ENCODE measurements at places on chromosomes 7 and 10.

DNA sequence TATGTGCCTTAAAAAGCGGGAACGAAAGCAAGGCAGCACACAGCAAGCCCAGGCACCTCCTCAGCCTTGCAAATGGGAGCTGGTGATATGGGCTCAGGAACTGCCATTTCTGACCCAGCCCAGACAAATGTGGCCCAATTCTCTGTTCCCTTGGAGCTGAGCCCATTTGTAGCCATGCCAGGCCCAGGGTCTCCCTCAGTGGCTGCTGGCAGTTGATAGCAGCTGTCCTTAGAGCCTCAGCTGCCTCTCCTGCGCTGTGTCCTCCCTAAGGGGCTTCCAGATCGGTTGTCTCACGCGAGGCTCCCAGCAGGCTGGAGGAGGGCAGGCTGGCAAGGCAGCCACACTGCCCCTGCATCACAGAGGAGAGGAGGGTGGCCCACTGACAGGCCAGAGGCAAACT, 275.8 kb downstream of the KCNMA1 start:
- DNase-seq: no peak

DNA sequence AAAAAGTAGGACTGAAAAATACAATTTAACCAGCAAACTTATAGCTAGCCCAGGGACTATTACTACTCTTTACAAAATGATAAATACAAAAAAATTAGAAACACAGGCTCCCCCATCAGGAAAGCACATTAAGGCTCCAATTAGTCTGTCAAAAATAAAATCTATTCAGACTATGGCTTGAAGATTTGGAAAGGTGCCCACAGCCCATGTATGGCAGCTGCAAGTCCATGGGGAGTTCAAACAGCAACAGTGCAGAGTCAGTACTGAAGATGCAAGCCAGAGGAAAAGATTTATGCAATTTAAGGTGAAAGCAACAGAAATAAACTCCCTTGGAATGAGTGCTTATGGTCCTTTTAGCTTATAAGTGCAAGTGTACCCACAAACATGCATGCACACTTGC, 29.7 kb downstream of the IMMP2L start:
- no peak for DNase-seq

DNA sequence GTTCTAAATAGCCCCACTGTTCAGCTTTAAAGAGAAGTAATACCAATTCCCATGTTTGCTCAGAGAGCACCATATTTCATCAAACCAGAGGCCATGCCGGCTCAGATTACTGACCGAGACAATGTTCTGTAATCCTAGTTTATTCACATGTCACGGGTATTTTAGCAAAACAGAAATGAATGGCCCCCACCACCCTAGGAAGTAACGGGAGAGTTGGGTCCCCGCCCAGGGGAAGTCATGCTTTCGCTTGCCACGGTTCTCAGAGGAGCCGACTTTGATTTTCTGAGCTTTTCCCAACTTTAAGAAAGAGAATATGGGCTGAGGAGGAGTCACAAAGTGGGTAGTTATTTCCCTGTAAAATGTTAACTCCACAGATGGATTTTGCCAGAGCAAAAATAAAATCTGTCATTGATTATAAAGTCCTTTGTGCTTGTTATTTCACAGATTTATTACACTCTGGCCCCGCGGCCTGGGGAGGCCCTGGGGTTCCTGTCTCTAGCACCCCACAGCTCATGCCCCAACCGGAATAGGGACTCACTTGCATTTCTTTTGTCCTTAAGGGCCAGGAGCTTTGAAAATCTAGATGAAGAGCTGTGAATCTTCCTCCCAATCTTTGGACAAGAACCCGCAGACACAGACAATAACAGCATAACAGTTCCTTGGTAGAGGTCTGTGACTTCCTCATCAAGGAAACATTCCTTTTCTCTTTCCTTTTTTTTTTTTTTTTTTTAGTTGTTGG, 3.7 kb upstream of the GDF10 start:
- no peak for DNase-seq

DNA sequence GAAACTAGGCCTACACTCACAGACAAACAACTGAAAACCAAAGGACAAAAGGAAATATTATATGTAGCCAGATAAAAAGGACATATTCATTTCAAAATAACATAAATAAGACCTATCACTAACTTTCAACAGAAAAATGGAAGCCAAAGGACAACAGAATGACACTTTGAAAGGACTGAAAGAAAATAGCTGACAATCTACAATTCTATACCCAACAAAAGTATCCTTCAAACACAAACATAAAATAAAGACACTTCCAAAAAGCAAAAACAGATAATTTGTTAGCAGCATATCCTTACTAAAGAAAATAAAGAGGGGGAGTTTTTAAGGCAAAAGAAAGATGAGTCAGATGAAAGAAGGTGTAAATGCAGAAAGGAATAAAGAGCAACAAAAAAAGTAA, 7.9 kb upstream of the ZNF746 start:
- DNase-seq: no peak

GRCh38 chr10:27612551-27613035, 108.5 kb downstream of the RAB18 start:
- DNase-seq: no peak

GRCh38 chr7:51645255-51645654, 328.6 kb upstream of the COBL start:
- no peak for DNase-seq

GRCh38 chr7:30963842-30964241, at the start of gene GHRHR:
TSS of gene GHRHR (plus strand) at chr7:30963953. CDS start at chr7:30964069, 116 bp downstream.
- no peak for DNase-seq

GRCh38 chr7:72413886-72414285, 1.7 kb upstream of the CALN1 start:
- DNase-seq: no peak

- DNase-seq: no peak
These were observed 72.5 kb downstream of the SRI start for GRCh38 chr7:88147341-88147740.

- no peak for DNase-seq
These were observed 22.1 kb upstream of the SLC18A3 start for GRCh38 chr10:49587981-49588380.

- no peak for DNase-seq
These were observed 118.9 kb downstream of the INPP5A start for GRCh38 chr10:132656283-132657126.

- peak; percentile 34 for DNase-seq
These were observed 120.5 kb downstream of the GALNT11 start for GRCh38 chr7:152145853-152146466.

- no peak for DNase-seq
These were observed 70.2 kb upstream of the CUX1 start for GRCh38 chr7:101747053-101747878.

GRCh38 chr10:90328459-90328858, 529.4 kb downstream of the HTR7 start:
- no peak for DNase-seq

GRCh38 chr7:158887594-158887993, 31.2 kb downstream of the DYNC2I1 start:
- no peak for DNase-seq

DNA sequence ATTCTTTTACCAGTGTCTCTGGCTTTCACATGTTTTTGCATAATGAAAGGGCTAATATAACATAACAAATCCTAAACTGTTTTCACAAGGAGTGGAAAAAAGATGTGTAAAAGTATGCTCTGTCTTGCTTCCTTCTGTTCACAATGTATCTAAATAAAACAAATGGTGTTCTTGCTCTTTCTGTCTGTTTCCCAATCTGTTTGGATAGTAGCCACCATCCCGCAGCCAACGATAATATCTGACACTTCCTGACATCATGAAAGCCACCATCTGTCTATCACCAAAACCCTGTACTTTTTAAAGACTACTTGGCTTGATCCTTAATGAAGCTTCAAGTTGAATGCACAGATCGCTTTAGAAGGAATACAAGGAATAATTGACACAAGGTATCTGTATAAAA, 246.2 kb downstream of the ETV1 start:
- DNase-seq: no peak

DNA sequence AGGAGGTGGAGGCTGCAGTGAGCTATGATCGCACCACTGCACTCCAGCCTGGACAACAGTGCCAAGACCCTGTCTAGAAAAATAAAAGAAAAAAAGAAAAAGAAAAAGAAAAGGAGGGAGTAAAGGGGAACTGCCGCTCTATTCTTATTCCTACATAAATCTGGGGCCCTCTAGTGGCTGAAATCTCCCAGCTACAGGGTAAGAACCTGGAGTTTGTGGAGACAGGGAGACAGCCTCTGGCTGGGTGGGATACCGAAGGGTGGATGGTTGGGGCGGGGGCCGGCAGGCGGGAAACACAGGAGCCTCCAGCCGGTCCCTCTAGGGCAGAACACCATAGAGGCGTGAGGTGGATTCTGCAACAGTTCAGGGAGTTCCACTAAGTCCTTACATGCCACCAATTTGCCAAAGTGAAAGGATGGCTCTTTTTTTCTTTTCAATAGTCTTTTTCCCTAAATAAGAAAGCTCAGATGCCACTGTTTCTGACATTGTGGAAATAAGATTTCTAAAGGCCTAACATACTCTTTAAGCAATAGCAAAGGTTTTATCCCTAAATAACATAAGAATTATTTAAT, 117.3 kb downstream of the SVIL start:
- DNase-seq: peak; percentile 63

DNA sequence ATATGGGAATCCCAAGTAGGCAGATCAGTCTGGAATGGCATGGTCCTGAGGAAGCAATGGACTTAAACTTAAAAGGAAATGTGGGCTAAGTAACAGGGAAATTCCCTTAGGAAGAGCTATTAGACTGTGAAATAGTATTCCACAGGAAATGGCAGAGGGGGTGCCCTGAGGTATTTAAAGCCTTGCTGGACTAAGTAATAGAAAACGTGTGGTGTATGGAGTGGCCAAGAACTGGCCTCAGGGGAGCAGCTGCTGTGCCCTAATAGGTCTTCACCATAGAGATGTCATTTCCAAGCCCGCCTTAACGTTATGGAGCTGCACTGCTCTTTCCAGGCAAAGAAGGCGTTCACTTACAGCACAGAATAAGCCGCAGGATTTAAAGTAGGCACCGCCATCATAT, 365.2 kb upstream of the ZMIZ1 start:
- no peak for DNase-seq

GRCh38 chr10:132834891-132835847, 49.2 kb upstream of the NKX6-2 start:
- no peak for DNase-seq

GRCh38 chr10:14592026-14592425, 182.7 kb downstream of the FAM107B start:
- no peak for DNase-seq

GRCh38 chr7:92992483-92992882, 125.3 kb downstream of the SAMD9 start:
- DNase-seq: no peak

DNA sequence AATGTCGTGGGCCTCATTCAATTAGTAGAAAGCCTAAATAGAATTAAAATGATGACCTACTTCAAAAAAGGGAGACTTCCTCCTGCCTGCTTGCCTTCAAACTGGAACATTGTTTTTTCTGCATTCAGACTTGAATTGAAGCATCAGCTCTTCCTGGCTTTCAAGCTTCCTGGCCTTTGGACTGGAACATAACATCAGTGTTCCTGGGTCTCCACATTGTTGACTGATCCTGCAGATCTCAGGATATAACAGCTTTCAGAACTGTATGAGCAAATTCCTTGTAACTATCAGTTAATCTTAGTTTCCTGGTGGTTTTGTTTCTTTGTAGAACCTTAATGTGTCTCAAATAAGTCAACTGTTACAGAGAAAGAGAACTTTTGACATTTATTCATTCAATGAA, 18.6 kb downstream of the MAGI2 start:
- DNase-seq: no peak

GRCh38 chr7:137694405-137694804, 152.4 kb downstream of the DGKI start:
- DNase-seq: no peak
